ENCODE measurements at places on chromosomes 7 and 10.

DNA sequence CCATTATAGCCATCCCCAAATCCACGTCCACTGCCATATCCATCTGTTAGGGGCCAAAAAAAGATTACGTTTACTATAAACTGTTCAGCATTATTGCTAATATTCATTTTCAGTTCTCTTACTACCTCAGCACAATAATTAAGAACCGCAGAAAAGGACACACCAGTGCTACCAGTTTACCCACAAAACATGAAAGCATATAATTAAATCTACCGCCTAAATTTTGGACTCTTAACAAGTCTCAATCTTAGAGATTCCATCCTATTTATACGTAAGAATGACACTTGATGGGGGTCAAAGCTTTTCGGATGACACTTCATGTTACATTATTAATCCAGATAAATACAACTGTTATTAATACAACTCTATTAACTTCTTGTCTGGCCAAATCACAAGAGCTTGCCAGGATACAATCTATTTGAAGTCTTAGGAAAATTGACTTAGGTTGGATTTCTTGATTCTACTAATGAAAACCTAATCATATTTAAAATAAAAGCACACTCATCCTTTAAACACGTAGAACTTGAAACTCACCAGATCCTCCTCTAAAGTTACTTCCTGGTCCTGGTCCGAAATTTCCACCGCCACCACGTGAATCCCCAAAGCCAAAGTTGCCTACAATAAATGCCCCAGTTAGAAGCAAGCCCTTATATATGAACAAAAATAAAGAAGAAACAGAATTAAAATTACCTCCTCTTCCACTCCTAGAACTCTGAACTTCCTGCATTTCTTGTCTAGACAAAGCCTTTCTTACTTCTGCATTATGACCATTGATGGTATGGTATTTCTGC, 4.5 kb downstream of the HNRNPA2B1 start:
- no peak for DNase-seq

GRCh38 chr7:122743211-122743610, 40.5 kb upstream of the RNF148 start:
- DNase-seq = no peak

DNA sequence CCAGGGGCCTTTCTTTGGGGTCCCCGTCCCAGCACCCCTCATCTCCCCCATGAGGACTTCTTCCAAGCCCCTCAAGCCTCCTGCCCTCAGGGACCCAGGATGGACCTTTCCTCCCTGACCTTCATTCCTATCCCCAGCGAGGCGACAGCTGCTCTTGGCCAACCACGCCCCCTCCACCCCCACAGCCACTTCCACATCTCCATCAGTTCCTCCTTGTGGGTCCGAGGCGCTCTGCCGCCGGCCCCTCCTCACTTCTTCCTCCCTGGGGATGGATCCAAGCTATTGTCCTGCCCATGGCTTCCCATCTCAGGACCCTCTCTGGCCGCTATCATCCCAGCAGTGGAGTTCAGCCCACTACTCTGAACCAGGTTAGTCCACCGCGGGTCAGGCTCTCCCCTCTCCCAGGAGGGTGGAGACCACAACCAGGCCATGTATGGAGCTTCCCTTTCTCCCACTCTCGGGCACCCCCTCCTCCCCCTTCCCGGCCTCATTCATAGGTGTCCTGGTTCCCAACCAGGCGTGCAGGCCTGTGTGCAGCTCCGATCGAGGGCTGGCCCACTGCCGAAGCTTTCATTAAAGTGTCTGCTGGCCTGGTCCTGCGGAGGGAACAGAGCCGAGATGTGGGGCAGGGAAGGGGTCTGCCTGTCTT, 1.7 kb upstream of the SH2B2 start:
- DNase-seq = peak; percentile 69

DNA sequence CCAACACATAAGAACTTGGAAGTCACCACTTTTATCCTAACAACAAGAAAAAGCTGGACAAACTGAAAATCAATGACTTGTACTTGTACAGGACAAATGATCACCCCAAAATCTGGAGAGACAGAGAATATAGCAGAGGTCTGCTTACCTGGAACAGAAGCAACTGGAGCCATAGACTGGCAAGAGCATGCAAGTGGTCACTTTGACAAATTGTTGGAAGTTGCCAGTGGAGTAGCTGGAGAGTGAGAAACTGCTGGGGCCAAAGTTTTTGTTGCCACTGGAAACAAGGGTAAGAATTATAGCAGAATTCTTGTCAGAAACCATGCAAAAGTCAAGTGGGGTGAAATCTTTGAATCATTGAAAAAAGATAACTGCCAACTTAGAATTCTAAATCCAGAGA, 35.2 kb downstream of the NPY start:
- no peak for DNase-seq

DNA sequence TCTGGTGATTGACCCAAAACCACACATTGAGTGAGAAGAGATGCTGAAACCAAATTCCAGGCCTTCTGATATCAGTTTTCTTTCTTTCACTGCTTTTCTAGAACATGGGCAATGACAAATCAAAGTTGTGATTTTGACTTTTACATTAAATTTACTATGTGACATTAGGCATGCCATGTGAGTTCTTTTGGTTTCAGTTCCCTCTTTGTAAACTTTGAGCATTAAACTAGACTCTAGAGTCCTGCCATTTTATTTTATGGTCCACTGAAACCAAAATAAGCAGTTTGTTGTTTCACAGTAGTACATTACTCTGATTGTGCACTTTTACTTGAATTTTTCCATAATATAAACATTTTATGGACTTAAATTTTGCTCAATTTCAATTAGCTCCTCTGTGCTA, 381.1 kb upstream of the SEMA3D start:
- DNase-seq = no peak

DNA sequence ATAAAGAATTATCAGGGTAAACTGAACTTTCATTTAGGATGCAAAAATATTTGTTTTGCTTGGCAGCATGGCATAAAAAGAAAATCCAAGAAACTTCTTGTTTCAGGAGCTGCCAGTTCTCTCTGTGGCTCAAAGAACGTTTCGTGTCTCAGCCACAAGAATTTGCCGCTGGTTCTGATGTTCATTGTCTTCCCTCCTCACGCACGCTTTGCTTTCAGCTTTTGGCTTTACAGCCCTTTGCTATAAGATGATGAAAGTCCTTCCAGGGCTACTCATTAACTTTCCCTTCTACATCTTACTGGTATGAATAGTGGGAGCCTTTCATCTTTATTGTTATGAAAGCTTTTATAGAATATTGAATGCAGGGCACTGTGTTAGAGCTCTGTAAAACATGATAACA, 124.7 kb downstream of the BICC1 start:
- no peak for DNase-seq

DNA sequence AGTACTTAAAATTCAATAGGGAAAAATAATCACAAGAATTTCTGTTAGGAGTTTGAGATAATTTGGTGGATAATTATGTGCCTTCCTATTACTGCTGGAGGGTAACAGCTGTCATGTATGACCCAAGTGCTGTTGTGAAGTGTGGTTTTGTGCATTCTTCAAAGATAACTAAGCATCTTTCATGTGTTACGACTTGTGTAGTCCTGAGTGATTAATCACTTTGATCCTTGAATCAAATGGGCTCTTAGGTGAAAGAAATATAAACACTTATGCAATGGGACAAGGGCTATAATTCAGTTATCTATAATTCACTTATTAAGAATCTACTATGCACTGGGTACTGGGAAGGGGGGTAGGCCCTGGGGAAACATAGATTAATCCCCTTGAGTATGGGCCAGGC, 89.0 kb downstream of the CH25H start:
- no peak for DNase-seq

DNA sequence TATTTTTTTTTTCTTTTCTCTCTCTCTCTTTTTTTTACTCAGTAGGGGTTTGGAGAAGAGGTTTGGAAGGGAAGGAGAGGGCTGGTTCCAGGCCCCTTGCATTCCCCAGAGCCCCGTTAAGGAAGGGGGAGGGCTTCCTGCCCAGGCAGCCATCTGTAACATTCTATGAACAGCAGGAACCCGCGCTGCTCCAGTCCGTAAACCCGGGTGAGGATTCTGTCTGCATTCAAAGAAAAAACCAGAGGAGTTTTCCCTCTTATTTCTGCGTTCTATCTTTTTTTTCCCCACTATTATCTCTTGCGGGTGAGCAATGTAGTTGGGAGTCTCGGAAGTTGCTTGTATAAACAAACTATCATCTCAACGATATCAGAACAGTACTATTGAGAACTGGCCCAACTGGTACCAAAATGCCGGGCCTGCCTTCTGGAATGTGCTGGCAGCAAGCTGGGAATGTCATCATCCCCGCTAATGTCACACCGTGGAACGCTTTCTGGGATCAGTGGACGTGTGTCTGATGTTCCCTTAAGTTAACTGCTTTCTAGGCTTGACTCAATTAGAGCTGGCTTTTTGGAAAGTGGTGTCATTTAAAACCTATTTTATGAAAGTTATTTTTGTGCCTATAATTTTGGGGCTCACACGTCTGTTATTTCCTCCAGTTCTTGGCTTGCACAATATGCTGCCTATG, 153.1 kb upstream of the MEOX2 start:
- DNase-seq = peak; percentile 35

DNA sequence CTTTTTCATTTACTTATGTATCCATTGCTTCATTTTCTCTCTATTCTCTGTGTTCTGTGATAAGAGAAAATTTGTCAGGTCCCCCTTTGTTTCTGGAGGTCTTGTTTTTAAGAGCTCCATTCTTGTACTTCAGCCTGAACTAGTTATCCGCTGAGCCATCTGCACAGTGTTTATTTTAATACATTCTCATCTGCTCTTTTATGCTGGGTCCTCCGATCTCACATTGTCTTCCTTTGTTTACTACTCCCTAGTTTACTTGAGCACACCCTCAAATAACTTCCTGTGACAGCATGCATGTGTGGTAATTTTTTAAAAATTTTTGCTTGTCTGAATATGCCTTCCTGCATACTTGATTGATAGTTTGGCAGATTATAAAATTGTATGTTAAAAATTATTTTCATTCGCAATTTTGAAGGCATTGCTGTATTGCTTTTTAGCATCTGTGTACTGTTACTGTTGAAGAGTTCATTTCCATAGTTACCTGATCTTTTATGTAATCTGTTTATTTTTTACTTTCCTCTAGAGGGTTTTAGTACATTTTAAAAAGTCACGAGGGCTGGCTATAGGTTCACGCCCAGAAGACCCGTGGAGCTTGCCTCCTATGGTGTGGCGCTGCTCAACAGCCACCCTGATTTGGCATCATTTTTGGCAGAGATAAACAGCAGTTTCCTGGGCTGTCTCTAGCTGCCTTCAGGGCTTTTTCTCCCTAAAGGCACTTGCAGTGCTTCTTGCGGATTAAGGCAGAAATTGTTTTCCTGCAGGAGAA, 31.9 kb downstream of the RSBN1L start:
- peak; percentile 93 for DNase-seq

GRCh38 chr7:43039346-43039745, 73.1 kb upstream of the HECW1 start:
- no peak for DNase-seq

- peak; percentile 64 for DNase-seq
Measured at GRCh38 chr7:985915-986741, 3.1 kb downstream of the CYP2W1 start.

- peak; percentile 98 for DNase-seq
Measured at GRCh38 chr7:6392712-6393666, 54.8 kb downstream of the DAGLB start.

GRCh38 chr7:149724661-149725425, 48.5 kb downstream of the ZNF467 start:
- DNase-seq = no peak

GRCh38 chr10:101233443-101233842, 4.2 kb upstream of the LBX1 start:
- DNase-seq = no peak

DNA sequence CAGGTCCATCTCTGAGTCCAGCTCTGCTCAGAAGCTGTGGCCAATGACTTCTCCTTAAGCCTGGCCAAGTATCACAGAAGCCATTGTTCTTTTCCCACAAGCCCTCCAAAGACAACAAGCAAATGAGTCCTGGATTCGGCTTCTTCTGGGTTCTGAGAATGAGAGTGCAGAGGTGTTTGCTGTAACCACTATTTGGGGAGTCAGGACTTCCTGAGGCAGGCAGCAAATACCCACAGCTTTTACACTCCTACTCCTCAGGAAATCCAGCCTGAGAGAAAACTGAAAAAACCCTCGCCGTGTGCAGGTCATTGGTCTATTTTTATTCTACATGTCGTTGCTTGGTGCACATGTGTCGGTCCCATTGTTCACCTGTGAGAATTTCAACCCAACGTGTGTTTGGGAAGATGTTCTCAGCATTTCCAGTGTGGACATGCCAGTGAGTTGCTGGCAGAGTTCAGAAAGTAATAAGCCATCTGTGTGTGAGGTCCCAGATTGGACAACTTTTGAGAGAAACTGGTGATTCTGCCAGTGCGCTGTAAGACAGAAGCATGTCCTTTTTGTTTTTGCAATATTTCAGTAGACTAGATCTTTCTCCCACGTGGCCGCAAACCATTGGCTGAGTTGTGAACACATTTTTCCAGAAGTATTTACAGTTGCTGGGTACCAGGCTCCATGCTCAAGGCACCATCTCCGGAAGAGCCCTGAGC, 121.6 kb upstream of the LYZL2 start:
- DNase-seq = peak; percentile 63

- DNase-seq = no peak
Measured at GRCh38 chr7:50738932-50739331, 43.8 kb downstream of the GRB10 start.

DNA sequence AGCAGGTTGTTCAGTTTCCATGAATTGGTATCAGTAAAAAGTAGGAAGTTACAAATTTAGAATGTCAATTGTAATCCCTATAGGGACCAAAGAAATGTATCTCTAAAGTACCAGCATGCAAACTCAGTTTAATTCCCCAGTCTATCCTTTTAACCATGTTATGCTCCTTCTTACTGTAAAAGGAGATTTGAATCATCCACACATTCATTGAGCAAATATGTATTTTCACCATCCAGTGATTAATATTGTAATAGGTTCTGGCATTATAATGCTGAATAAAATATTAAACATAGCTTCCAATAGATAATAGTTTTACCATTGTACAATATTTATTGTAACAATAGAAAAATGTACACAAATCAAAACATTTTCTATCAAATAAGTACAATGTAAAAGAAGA, 228.2 kb upstream of the SEMA3A start:
- DNase-seq = no peak

DNA sequence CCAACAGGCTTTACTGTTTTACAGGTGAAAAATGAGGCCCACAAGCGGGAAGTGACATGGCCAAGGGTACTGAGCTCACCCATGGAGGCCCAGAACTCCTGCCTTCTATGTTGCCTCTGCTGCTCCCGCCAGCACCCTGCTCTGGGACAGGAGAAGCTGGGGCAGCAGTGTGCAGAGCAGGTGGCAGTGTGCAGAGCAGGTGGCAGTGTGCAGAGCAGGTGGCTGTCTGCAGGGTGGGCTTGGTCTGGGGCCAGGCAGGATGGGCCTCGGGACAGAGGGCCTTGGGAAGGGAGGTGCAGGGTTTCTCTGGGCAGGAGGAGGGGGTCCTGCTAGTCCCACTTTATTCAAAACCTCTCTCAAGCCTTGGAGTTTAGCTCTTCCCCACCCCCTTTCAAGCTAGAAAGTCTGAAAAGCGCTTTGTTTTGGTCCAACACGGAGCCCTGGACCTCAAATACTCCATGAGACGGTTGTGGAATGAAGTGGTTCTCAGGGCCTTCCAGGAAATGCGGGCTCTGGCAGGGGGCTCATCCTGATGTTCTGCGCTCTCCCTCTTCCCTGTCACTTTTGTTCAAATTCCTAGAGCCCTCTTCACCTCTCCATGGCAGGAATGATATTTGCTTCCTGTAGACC, 26.8 kb downstream of the TSPAN15 start:
- DNase-seq = no peak

GRCh38 chr7:122485856-122486255, 181.3 kb upstream of the FEZF1 start:
- DNase-seq = no peak

- DNase-seq = no peak
Measured at GRCh38 chr10:120279196-120279595, 177.8 kb upstream of the PLPP4 start.
